ENCODE measurements at places on chromosomes 1 and 21. TPM values are rescaled to one million over a fixed set of nuclear protein-coding genes. Genes with fewer than 3 reads are reported as not detected.

- no peak for DNase-seq
These were observed 2.9 kb downstream of the TATDN3 start for GRCh38 chr1:212794561-212795014.

- no peak for DNase-seq
These were observed 148.2 kb downstream of the RWDD3 start for GRCh38 chr1:95382000-95382786.

- no peak for DNase-seq
These were observed 187.4 kb downstream of the NUF2 start for GRCh38 chr1:163509114-163509513.

DNA sequence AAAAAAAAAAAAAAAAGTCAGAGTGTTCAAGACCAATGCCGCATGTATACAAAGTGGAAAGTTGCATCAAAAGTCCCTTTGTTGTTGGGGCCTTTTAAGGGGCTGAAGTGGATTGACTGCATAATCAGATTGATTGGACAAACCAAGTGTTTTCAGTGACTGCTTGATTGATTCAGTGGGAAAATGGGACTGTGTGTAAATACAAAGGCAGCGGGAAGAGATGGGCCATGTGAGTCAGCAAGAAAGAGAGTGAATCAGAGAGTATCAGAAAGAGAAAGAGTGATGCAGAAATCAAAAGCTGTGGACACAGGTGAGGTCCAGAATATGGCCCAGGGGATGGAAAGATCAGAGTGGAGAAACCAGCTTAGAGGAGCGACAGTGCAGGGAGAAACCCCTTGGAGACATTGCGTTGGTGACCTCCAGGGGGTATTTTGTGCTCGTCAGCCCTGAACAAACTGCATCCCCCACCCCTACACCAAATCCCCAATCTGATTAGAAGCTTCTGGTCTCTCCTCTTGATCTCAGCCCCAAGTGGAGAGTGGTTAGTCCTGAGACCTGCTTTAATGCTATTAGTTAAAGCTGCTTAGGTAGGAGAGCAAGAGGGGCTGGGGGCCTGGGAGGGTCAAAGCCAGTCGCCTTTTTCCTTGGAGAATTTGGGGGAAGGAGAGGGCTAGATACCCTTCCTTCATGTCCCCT is 5.1 kb upstream of the ETV3L start:
- DNase-seq = no peak

DNA sequence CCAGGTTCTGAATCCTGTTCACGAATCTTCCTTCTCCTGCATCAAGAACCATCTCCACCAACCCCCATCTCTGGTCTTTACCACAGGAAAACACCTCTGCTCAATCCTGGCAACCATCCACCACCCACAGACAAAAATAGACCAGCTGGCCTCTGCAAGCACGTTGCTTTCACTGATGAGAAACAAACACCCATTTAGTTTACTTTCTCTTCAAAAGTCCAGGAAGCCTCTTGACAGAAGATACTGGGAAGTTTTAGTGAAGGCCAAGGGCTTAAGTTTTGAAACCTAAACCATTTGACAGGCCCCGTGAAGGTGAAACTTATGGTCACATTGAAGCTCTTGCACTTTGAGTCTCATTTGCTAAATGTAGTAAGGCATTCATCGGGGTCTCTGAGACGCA is 122.6 kb upstream of the PPP2R5A start:
- no peak for DNase-seq

DNA sequence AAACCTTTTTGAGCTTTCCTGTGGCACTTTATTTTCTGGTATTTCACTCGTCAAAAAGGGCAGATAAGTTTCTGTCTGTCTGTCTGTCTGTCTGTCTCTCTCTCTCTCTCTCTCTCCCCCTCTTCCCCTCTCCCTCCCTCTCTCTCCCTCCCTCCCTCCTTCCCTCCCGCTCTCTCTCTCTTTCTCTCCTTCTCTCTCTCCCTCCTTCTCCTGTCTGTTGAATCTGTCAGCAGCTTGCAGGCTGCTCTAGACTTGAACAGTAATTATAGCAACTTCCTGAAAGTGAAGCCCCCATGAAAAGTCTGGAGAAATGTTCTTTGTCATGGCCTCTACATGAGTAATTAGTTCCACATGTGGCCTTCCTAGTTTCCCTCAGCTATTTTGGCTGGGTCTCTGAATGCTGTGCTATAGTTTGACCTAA is 275.2 kb upstream of the C1orf105 start:
- DNase-seq = no peak

- DNase-seq = no peak
These were observed 3.5 kb downstream of the C1orf116 start for GRCh38 chr1:207028884-207029650.

- peak; percentile 9 for DNase-seq
These were observed 119.8 kb downstream of the SIK1 start for GRCh38 chr21:43306911-43307676.

DNA sequence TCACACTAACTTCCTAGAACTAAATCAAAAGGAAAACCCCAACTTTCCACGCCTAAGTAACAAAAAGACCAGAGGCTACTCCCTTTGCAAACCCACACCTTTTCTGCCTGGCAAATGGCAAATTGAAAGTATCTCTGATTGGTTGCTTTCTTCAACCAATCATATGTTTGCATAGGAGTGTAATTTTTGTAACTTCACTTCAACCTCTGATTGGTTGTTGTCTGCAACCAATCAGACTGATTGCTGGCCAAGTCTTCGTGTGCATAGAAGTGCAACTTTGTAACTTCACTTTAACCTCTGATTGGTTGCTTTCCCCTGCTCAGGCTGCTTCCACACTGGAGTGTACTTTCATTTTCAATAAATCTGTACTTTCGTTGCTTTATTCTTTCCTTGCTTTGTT is 36.9 kb upstream of the PADI2 start:
- DNase-seq = no peak

- DNase-seq = no peak
These were observed 9.2 kb downstream of the RNU5D-1 start for GRCh38 chr1:44721485-44722361.

GRCh38 chr1:188652678-188653077 is 1823.9 kb downstream of the PLA2G4A start:
- DNase-seq = no peak

DNA sequence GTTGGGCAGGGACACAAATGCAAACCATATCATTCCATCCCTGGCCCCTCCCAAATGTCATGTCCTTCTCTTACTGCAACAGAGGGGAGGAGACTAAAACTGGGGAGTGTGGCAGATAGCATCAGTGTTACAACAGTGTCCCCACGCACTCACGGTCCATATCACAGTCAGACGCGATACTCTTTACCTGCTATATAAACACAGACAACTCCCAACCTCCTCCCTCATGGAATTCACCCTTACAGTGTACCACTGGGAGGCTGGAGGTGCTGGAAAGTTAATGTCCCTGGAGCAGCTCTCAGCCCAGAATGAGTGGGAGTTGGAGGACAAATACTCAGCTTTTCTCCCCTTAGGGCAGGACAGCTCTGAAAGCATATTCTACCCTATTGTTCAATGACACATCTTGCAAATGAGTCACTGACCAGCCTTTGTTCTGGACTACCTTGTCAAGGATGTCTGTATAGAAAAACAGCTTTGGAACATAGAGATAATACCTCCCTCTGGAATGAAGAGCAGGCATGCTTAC is 445.9 kb downstream of the SETD4 start:
- no peak for DNase-seq

DNA sequence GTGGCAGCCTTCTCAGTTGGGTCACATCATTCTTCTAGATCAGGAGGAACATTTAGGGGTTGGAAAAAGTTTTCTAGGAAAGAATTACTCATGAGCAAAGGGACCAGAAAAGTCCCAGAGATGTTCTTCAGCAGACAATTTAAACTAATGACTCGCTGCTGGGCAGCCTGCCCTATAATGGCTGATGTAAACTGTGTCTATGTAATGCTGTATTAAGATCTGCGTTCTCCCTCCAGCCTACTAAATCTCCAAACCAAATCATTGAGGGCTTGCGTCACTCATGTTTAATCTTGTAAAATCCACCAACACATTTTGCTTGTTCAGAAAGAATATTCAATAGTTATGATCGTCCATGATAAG is 92.1 kb downstream of the LRRC8C start:
- DNase-seq = no peak

DNA sequence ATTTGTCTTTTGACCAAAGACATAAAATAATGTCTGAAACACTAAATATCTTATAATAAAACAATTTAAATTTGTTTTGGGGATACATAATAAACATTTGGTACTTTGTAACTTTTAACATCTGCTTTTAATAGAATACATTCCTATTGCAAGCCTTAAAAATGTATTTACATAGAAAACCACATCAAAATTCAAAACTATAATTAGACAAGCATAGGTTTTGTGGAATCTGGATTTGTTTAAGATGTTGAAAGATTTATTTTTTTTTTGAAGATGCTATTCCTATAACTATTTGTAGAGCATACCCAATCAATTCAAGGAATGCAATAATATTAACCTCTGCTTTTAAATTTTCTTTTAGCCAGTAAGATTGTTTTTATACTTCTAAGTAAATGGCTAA is 125.7 kb downstream of the FMN2 start:
- DNase-seq = no peak

DNA sequence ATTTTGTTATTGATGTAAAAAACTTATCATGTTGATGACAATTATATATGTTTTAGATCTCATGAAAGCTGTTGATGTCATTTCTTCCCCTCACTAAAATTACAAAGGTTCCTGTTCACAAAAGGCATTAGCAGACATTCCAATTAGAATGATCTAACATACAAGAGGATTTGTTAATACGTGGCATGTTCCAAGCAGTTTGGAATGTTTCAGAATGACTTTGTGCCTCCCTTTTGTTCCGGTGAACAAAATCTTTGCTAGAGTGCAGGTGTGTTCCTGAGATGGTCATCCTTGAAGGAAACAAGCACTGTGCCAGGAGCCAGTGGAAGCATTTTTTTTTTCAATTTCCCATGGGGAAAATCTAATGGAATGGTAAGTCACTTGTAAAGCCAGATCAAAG is 108.0 kb upstream of the KCTD3 start:
- no peak for DNase-seq

GRCh38 chr1:43772978-43773377 is 65.6 kb downstream of the ST3GAL3 start:
- DNase-seq = no peak

DNA sequence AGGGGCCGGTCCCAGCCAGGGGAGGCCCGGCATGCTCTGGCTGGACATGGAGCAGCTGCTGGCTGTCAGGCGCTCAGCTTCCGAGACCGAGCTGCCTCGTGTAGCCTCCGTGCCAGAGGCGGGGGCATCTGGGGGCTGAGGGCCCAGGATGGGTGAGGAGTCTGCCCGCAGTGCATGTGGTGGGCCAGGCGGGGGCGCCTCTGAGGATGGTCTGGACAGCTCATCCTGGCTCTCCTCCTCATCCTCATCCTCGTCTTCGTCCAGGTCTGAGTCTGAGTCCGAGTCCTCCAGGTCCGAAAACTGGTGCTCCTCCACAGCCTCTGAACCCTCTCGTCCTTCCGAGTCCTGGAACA is 28.9 kb upstream of the EDN2 start:
- no peak for DNase-seq

DNA sequence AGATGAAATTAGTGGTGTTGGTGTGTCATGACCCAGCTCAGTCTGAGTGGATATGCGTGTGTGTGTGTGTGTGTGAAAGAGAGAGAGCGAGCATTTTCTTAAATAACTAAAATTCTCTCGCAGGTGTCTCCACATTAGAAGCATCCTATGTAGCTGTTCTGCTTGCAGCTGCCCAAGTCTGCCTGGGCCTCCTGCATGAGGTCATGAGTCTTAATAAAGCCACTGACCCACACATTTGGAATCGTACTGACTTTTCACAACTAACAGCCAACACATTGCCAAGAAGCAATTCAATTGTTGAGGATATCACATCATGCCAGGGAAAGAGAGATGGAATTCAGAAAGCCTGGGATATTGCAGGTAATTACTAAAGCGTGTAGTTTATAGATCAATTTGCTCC is 238.2 kb upstream of the AJAP1 start:
- no peak for DNase-seq

- no peak for DNase-seq
These were observed 20.7 kb upstream of the PADI1 start for GRCh38 chr1:17184161-17184665.

DNA sequence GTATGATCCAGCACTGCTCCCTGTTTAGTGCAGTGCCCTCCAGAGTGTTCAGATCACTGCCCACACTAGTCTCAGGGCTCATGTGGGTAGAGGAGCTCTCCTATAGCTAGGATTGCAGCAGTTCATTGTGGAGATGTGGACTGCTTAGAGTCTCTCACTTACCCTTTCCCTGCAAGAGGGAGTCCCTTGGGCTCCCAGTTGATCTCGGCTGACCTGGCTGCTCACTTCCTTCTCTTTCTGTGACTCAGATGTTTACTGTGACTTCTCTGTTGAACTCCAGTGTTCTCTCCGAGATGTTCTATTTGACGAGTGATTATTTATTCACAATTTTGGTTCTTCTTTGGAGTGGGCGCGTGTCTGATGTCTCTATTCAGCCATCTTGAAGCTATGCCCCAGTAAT is 141.9 kb downstream of the PTBP2 start:
- DNase-seq = no peak

DNA sequence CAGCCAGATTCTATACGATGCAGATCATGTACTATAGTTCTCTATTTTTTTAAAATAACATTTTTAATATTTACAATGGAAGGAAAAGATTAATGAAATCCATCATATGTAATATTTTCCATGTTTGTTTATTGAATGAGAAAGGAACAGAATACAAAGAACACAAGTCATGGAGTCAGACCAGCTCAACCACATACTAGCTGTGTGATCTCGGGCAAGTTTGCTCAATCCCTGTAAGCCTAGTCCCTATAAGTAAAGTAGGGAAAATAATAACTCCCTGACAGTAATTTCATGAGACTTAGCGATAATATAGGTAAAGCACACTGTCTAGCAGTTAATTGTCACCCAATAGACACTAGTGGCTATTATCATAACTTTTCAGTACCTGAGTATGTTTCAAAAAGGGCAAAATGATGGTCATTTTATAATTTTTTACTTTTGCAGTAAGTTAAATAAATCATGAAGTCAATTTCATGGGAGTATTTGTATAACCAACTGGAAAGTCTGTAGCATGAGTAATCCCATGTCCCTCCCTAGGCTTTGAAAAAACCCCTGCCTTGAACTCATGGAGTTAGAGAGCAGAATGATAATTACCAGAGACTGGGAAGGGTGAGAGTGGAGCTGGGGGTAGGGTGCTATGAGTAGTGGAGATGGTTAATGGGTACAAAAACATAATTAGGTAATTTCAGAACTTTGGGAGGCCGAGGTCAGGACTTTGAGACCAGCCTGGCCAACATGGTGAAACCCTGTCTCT is 37.0 kb upstream of the EPS15 start:
- DNase-seq = no peak

The OR6N1 gene
- not detected for total RNA-seq

The RGS1 gene
- not detected for total RNA-seq

The ALX3 gene
- total RNA-seq = not detected

The METTL25B gene
- total RNA-seq = 27.1 TPM

The LRRN2 gene
- total RNA-seq = 6.9 TPM

The CDK18 gene
- 1.7 TPM for total RNA-seq

The DNAJC6 gene
- 54.6 TPM for total RNA-seq

The BGLAP gene
- not detected for total RNA-seq

The CFHR4 gene
- not detected for total RNA-seq

The MFAP2 gene
- total RNA-seq = 2.1 TPM

The LAPTM5 gene
- total RNA-seq = 0.56 TPM
